ENCODE measurements at places on chromosomes 16 and 17.

DNA sequence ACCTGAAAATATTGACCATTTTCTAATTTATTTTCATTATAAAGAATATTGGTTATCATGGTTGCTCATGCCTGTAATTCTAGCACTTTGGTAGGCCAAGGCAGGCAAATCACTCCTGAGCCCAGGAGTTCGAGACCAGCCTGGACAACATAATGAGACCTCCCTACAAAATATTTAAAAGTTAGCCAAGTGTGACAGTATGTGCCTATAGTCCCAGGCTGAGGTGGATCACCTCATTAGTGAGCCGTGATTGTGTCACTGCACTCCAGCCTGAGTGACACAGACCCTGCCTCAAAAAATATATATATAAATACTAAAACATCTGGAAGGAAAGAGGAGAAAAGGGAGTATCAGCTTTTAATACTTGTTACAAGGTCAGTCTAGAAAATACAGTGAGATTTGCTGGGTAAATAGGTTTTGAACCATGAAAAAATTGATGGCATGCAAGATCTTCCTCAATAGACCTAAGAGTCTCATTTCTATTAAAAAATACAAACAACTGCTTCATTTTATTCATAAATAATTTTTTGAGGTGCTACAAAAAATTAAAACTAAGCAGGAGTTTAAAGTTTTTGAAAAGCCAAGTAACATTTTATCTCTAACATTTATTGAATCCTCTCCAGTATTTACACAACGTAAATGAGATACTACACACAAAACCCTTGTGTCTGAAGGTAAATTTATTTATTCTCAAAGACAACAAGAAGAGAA, 47.7 kb downstream of the TUBD1 start:
- DNase-seq: no peak

GRCh38 chr17:80968602-80969029, 23.0 kb upstream of the CHMP6 start:
- no peak for DNase-seq

- DNase-seq: no peak
Measured at GRCh38 chr16:55475919-55476318, 3.1 kb upstream of the MMP2 start.

DNA sequence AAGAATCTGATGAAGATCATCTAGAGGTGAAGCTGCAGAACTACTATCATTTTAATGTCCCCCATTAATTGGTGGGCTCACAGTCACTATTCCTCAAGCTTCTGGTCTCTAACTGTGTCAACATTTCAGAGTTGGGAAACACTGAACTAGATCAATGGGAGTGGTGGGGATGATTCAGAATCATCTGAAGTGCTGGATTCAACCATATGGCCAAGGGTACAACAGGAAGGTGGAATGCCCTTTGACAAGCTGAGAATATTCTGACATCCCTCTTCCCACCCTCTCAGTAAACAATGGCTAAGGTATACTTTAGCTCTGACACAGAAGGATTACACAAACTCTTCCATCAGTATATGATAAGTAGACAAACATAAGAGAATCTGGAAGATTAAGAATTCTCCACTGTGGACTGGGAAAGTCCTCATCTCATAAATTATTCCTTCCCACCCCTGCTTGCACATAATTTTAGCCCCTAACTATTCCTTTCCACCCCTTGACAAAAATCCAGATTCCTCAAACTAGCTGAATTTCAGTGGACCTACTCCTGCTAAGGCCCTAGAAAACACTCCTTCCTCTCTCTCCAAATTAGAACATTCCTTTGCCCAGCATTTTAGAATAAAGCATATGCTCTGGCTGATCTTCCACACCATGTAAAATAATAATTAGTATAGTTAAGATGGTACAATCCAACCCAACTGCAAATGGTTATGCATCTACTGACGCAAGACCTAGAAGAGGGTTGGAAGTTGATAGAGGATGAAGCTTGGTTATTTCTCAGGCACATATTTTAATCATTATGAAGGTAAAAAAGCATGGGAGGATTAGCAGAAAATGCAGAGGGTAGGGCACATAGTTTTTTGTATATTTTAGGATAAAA, 16.3 kb upstream of the RFFL start:
- DNase-seq: no peak

- no peak for DNase-seq
Measured at GRCh38 chr16:50960517-50961202, 190.4 kb downstream of the SALL1 start.

GRCh38 chr17:38547444-38547843, 58.3 kb downstream of the SRCIN1 start:
- no peak for DNase-seq

GRCh38 chr16:64679976-64680690, 441.7 kb downstream of the CDH11 start:
- DNase-seq: no peak

GRCh38 chr17:41448506-41448905, 7.7 kb upstream of the KRT38 start:
- no peak for DNase-seq

- DNase-seq: no peak
Measured at GRCh38 chr17:78357177-78357586, 2.7 kb downstream of the SOCS3 start.

DNA sequence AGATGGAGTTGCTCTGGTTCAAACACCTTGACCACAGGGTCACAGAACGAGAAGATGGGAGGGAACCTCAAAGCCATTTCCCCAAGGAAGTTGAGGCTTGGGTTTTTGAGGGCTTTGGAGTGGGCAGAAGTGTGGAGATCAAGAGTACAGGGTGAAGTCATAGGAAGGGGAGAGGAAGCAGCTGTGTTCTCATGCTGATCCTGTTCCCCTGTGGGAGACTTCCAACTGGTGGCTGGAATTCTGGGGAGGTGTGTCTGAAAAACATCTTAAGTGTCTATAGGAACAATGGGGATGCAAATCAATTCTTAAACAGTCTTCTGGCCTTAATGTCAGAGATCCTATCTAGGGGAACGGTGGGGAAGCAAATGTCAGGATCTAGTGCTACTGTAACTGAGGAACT, 38.8 kb upstream of the HSBP1 start:
- no peak for DNase-seq

GRCh38 chr17:37848690-37849616, 75.3 kb upstream of the TBC1D3K start:
- DNase-seq: no peak

DNA sequence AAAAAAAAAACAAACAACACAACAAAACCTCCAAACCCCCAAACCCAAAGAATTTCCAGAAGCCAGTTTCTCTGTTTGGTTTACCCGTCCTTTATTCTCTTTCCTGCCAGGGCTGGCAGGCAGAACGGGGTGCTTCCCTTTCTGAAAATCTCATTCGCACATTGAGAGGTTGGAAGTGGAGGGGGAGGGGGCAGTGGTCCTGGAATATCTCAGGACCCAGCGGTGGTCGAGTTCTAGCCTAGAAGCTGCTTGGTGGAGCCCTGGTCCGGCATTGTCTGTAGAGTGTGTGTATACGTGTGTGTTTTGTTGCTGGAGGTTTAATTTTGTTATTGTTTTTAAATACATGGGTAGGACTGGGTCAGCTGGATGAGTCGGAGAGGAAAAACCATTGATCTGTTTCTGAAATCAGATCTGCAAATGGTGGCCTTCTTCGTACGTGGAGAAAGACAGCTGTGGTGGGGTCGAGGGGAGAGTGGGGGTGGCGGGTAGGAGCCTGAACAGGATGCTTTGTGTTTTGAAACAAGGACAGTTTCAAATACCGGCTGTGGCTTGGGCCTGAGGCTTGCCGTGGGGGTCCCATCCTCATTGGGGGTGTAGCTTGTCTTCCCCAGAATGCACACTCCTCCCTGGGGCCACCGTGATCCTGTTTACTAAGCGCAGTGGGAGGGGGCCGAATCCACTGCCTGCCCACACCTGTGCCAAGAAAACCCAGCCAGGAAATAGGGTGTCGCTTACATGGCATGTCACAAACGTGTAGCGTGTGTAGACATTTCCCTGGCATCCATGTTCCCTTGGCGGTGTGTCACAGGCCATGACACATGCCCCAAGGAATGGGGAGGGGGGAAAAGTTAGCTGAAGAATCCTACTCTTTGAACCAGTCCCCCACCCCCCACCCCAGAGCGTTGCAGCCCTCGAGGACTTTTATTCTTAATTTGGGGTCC, 1.6 kb downstream of the CMIP start:
- DNase-seq: no peak

GRCh38 chr17:2549392-2550211, 37.9 kb upstream of the METTL16 start:
- DNase-seq: no peak

- no peak for DNase-seq
Measured at GRCh38 chr16:81731649-81732048, 47.4 kb upstream of the PLCG2 start.

- no peak for DNase-seq
Measured at GRCh38 chr17:41717408-41718286, 5.5 kb downstream of the GAST start.

DNA sequence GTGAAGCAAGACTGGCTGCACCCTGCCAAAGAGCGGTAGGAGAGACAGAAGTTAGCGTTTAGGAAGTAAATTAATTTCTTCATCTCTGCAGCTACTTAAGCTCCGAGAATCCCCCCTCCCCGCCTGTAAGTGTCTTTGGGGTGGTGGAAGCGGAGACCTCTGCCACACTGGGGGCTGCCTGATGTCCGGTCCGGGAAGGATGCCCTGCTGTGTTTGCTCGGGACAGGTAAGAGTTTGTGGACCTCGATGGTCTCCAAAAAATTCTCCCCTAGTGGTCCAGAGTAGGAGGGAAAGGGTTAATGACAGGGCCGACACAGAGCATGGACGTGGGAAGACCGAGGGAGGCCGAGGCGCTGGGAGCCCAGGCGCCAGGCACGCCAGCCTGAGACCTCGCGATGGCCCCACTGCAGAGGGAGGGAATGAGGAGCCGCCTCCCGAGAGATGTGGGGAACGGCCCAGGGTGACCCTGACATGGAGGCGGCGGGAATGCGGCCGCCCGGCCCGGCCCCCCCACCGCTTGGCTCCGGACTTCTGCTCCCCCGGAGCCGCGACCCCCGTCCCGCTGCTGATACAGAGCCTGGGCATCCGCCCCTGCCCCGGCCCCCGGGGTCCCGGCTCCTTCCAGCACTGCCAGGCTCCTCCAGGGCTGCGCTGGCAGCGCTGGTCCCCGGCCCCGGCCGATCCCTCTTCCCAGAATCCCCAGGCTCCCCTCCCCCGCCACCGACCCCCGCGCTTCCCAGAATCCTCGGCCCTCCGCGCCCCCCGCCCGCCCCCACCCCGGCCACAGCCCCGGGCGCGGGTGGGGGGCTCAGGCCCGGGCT, 680 bp downstream of the ZNF629 start:
- no peak for DNase-seq

GRCh38 chr16:1333149-1333812, at the start of gene BAIAP3:
Gene BAIAP3, plus strand, starts transcription at chr16:1333645. Its CDS starts 4,905 bp downstream, at chr16:1338550.
- no peak for DNase-seq

- DNase-seq: no peak
Measured at GRCh38 chr17:81027038-81027437, 7.9 kb upstream of the BAIAP2 start.

DNA sequence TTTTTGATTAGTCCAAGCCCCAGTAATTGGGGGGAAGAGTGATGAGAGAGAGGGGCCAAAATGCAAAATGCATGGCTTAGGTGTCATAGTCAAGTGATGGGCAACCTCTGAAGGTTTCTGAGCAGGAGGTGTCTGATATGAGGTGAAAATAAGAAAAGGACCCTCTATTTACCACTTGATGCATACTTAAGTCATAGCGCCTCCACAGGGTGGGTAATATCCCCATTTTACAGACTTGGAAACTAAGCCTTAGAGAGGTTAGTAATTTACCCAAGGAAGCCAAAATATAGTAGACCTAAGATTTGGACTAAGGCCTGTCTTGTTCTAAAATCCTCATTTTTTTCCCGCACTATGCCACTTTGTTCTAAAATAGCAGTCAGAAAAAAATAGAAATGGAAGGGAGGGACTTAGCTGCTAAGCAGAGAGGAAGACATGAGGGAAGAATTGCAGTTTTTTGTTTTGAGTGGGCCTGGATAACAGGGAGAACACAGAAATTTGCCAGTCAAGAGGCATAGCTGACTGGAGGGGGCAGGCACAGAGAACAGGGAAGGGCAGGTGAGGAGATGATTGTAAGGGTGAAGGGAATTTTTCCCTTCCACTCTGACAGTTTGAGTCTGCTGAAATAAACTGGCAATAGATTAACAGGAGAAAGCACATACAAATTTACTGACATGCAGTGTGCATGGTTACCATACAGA, 2.3 kb upstream of the GRB2 start:
- no peak for DNase-seq

GRCh38 chr16:17409894-17410293, 60.9 kb downstream of the XYLT1 start:
- no peak for DNase-seq

GRCh38 chr16:20911361-20911760, 10.8 kb downstream of the LYRM1 start:
- no peak for DNase-seq

DNA sequence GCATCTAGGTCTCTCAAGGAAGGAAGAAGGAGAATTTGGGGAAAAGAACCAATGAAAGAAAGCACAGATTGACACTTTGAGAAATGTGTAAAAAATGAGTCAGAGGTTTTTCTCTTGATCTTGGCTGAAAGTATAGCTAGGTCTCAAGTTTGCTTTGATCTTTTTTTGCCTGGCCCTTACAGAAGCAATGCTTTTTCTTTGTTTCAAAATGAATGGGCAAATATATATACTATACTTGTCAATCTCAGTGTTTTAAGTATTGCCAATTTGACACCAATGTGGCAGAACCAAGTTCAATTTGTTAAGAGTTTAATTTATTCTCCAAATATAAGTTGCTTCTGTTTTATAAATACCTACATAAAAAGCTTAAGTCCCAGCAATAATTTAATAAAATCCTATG, 119.6 kb downstream of the PPM1E start:
- no peak for DNase-seq

- no peak for DNase-seq
Measured at GRCh38 chr16:12531937-12532336, 271.8 kb downstream of the CPPED1 start.

GRCh38 chr17:944266-944826, 35.2 kb downstream of the NXN start:
- DNase-seq: no peak

Measured in stimulated activated CD4-positive, alpha-beta T cell treated with anti-CD3 and anti-CD28 coated beads, Interleukin-1b, Interleukin-23, amount 100 ng/mL, for 24 hours (primary cell).